ENCODE measurements at places on chromosomes 4 and X.

DNA sequence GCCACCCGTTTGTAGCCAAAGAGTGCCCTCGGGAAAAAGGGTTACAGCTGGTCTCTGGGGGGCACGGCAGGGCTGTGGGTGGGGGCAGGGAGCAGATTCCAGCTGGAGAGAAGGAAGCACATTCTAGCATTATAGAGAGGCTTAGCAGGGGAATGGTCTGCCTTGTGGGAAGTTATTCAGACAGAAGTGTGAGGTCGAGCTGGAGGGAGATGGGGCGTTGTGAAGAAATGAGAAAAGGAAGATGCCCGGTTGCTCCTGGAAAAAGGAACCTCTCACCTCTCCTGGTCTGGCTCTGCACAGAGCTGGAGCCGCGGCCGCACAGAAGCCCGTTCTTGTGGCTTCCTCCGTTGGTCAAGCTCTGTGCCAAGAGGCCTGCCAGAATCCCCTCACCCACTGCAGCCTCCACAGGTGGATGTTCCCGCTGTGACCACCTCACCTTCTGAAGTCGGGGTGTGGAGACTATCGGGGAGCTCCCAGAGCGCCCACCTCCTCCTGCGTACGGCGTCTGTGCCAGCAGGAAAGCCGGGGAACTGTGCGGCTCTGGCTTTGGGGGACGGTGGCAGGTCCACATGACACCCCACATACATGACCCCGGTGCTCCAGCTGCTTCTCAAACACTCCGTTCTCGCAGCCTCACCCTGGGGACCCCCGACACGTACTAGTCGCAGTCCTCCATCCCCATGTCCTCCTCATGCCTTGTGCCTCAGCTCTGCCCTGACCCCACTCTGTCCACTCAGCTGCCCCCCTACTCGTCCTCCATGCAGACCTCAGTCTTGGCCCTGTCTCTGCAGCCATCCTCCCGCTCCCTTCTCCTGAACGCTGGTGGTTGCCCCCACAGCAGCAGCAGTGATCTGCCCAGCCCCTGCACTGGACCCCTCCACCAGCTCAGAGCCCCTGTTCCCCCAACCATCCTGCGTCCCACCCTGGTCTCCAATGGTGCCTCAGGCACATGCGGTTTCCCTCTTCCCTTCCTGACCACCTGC lies 52.2 kb upstream of the HGFAC start:
- no peak for DNase-seq

DNA sequence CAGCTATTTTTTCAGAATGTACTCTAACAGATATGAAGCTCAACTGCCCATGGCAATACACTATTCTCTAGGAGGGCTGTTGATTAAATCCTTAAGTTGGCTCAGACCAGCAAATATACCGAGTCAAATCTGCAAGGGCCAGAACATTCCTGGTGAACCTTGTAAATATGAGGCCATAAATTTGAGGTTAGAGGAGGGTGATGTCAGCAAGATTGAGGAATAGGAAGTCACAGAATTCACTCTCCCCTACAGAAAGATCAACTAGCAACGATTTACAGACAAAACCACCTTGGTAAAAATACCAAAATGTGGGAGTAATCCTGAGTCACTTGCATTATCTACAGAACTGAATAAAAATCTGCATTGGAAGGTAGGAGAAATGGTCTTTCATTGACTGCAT lies 399.3 kb downstream of the GPM6A start:
- no peak for DNase-seq

- DNase-seq, result no peak
Observed at GRCh38 chr4:142778430-142778829, 67.7 kb downstream of the INPP4B start.

- no peak for DNase-seq
Observed at GRCh38 chr4:14812101-14812500, 190.2 kb upstream of the CPEB2 start.

GRCh38 chrX:66004928-66005829 lies 34.7 kb downstream of the VSIG4 start:
- no peak for DNase-seq

DNA sequence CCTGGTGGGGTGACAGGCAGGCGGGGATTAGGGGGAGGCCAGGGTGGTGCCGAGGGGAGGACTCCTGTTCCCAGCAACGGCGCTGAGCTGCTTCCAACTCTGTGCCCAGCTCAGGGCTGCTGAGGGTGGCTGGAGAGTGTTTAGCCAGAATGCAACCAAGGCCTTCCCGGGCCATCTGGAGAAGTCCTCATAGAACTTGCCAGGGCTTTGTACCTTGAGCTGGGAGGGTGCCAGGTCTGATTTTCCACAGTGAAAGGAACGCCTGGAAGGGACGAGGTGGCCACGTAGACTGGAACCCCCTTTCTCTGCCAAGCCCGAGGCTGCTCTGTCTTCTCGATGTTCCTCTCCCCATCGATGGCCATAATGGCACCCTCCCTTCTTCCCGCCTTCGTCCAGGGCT lies 57.0 kb upstream of the GPR78 start:
- DNase-seq, result no peak

- DNase-seq, result no peak
Observed at GRCh38 chr4:130071746-130072145, 975.8 kb downstream of the C4orf33 start.

DNA sequence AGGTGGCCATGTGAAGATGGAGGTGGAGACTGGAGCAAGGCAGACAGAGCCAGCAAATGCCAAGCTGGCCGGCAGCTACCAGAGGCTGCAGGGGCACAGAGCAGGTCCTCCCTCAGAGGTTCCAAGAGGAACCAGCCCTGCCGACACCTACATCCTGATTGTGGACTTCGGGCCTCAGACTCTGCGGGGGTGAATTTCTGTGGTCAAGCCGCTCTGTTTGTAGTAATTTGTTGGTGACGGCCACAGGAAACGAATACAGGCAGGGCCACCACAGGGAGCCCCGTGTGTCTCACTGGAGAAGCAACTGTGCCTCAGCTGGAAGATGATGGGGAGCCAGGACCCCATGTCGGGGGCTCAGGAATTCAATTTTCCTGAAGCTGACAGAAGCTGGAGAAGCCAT lies 28.3 kb downstream of the ZFYVE28 start:
- DNase-seq, result no peak

- no peak for DNase-seq
Observed at GRCh38 chr4:124396333-124396732, 316.2 kb downstream of the ANKRD50 start.

GRCh38 chrX:30302956-30303355 lies 6.2 kb downstream of the NR0B1 start:
- DNase-seq, result no peak

Measured in HCT116 (cell line).